ENCODE measurements at places on chromosomes 1 and 21. TPM values are rescaled to one million over a fixed set of nuclear protein-coding genes. Genes with fewer than 3 reads are reported as not detected.
A peak's percentile ranks its signal among the peaks of the same experiment; 100 is the strongest.

The PLA2G2E gene
- total RNA-seq = not detected

The CSF1 gene
- 9.4 TPM for total RNA-seq

The PRKAA2 gene
- 1.4 TPM for total RNA-seq

The LENEP gene
- not detected for total RNA-seq

The CELF3 gene
- total RNA-seq = not detected

The C1orf94 gene
- not detected for total RNA-seq

The SYTL1 gene
- total RNA-seq = 0.18 TPM

The LIN28A gene
- total RNA-seq = not detected

The OR2T29 gene
- not detected for total RNA-seq

The HORMAD1 gene
- not detected for total RNA-seq

The FNDC10 gene
- 0.28 TPM for total RNA-seq

The PDC gene
- total RNA-seq = not detected

The FCMR gene
- not detected for total RNA-seq

DNA sequence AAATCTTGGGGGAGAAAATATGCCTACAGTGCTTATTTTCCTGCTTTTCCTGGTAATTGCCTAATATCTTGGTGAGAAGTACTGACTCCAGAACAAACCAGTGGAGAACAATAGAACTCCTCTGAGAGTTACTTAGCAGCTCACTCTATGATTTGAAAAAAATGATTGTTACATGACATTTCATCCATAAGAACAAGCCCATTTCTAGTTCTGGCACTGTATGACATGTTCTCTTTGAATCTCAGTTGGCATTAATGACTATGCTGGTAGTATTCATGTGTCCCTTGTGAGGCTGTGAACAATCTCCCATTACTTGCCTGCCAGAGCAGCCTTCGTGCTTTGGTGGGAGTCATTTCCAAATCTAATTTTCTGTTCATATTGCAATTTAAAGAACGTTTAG lies 58.0 kb downstream of the CLIC4 start:
- H3K4me1 ChIP-seq = peaks cover 5% of the 10 kb centered on the region
- peaks cover 7% of the 10 kb centered on the region for H3K36me3 ChIP-seq
- no peak overlapping the region for H3K4me3 ChIP-seq
- no peaks in the 10 kb centered on the region for H3K27me3 ChIP-seq
- DNase-seq = no peak

- H3K4me3 ChIP-seq = no peak overlapping the region
- no peaks in the 10 kb centered on the region for H3K36me3 ChIP-seq
- peaks cover 25% of the 10 kb centered on the region for H3K4me1 ChIP-seq
- DNase-seq = no peak
- no peaks in the 10 kb centered on the region for H3K27me3 ChIP-seq
Observed at GRCh38 chr1:206509612-206510257, 2.4 kb downstream of the RASSF5 start.

GRCh38 chr1:55823541-55824250 lies 608.5 kb upstream of the USP24 start:
- H3K27ac ChIP-seq = peak overlapping the region; percentile 48
- no peaks in the 10 kb centered on the region for H3K36me3 ChIP-seq
- peaks cover 23% of the 10 kb centered on the region for H3K4me1 ChIP-seq
- no peaks in the 10 kb centered on the region for H3K27me3 ChIP-seq
- H3K4me3 ChIP-seq = no peak overlapping the region

DNA sequence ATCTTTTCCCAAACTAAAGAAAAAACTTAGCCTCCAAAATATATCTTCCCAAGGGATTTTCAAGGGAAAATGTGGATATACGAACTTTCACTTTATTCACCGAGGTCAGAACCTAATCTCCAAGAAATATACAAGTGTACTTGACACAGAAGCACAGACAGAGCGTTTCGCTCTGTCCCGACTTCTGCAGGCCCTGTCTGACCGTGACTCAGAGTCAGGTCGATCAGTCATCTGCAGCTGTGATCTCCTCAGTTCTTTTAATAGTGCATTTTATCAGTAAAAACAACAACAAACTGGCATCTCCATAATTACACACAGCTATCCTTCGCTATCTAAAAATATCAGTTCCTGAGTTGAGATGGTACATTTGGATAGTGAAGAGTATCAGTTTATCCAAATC lies 226.6 kb downstream of the TM2D1 start:
- no peak for DNase-seq
- H3K36me3 ChIP-seq = no peaks in the 10 kb centered on the region
- no peaks in the 10 kb centered on the region for H3K4me1 ChIP-seq
- no peak overlapping the region for H3K4me3 ChIP-seq

DNA sequence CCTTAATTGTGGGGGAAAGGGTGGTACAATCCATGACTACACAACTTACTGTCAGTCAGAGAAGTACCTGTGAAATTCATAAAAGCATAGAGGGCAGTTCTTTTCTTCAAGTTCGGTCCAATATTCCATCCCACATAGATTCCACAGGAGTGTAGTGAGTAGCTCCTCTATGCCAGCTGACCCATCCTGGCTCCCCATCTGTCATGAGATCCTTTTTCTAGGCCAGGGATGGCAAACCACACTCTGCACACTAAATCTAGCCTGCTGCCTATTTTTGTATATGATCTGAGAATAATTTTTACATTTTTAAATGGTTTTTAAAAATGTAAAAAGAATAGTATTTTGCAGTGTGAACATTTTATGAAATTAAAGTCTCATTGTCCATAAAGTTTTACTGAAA lies 107.0 kb upstream of the TSPAN2 start:
- no peak for DNase-seq
- peaks cover 3% of the 10 kb centered on the region for H3K4me1 ChIP-seq
- H3K36me3 ChIP-seq = no peaks in the 10 kb centered on the region
- no peak overlapping the region for H3K27ac ChIP-seq
- no peaks in the 10 kb centered on the region for H3K27me3 ChIP-seq
- H3K4me3 ChIP-seq = no peak overlapping the region

- H3K27ac ChIP-seq = no peak overlapping the region
- no peak overlapping the region for H3K4me3 ChIP-seq
- no peak for DNase-seq
Observed at GRCh38 chr1:150414592-150414991, 50.6 kb downstream of the RPRD2 start.

- H3K27me3 ChIP-seq = no peaks in the 10 kb centered on the region
- DNase-seq = no peak
- no peaks in the 10 kb centered on the region for H3K4me1 ChIP-seq
- H3K27ac ChIP-seq = no peak overlapping the region
Observed at GRCh38 chr1:196857188-196857587, 30.7 kb upstream of the CFHR4 start.

GRCh38 chr21:29638138-29638537 lies 301.7 kb downstream of the GRIK1 start:
- H3K4me3 ChIP-seq = no peak overlapping the region
- H3K36me3 ChIP-seq = no peaks in the 10 kb centered on the region
- H3K4me1 ChIP-seq = no peaks in the 10 kb centered on the region
- no peak overlapping the region for H3K27ac ChIP-seq
- H3K27me3 ChIP-seq = no peaks in the 10 kb centered on the region

- H3K36me3 ChIP-seq = no peaks in the 10 kb centered on the region
- peaks cover 3% of the 10 kb centered on the region for H3K4me1 ChIP-seq
- DNase-seq = no peak
- no peak overlapping the region for H3K27ac ChIP-seq
- no peak overlapping the region for H3K4me3 ChIP-seq
Observed at GRCh38 chr1:53454019-53454418, 5.2 kb upstream of the DMRTB1 start.

- H3K36me3 ChIP-seq = no peaks in the 10 kb centered on the region
- DNase-seq = peak; percentile 39
- no peaks in the 10 kb centered on the region for H3K4me1 ChIP-seq
- H3K27ac ChIP-seq = no peak overlapping the region
- H3K4me3 ChIP-seq = no peak overlapping the region
Observed at GRCh38 chr1:1132956-1133750, 17.3 kb upstream of the C1orf159 start.

DNA sequence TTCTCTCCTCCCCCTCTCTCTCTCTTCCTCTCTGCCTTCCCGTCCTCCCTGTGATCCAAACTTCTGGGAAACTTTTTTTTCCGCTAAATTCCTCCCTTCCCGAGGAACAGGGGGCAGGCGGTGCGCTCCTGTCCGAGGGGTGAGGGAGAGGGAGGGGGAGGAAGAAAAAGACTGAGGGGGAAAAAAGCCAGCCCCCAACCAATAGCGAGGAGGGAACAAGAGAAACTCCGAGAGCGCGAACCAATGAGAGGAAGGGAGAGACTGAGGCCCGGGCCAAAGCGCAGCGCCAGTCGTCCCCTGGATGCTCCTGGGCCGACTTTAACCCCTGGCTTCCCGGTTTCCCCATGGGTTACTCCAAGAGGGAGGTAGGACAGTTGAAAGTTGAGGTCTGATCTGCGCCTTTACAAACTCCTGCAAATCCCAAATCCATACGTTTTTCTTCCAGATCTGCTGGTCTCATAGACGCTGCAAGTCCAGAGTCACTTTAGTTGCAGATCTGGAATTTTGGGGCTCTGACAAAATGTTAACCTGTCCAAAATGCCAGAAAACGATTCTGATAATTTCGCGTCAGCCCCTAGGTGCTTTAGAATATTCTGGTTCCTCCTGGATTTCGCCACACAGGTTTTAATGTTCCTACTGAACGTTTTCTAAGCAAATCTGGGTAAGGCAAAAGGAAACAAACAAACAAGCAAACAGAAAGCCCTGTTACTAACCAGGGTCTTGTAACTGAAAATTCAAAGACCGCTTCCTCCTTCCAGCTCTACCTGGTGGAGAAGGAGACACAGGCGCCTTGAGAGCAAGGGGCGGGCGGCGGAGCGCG lies at the start of gene TBX15:
Gene TBX15, minus strand, starts transcription at position 158 of the 820 bp plus-strand sequence. CDS start 548 bp downstream, outside the sequence.
- H3K27me3 ChIP-seq = peaks cover 100% of the 10 kb centered on the region
- H3K4me3 ChIP-seq = peak within 1 kb of the TSS; percentile 18
- no peaks in the 10 kb centered on the region for H3K36me3 ChIP-seq
- DNase-seq = no peak

GRCh38 chr1:116769104-116769452 lies 14.8 kb downstream of the CD2 start:
- no peak overlapping the region for H3K4me3 ChIP-seq
- H3K27me3 ChIP-seq = no peaks in the 10 kb centered on the region
- DNase-seq = no peak
- H3K4me1 ChIP-seq = no peaks in the 10 kb centered on the region

- H3K27ac ChIP-seq = no peak overlapping the region
- H3K4me3 ChIP-seq = no peak overlapping the region
- no peaks in the 10 kb centered on the region for H3K36me3 ChIP-seq
- H3K4me1 ChIP-seq = peaks cover 3% of the 10 kb centered on the region
Observed at GRCh38 chr1:245807954-245808719, 653.4 kb downstream of the KIF26B start.

- H3K4me3 ChIP-seq = no peak overlapping the region
- DNase-seq = no peak
- H3K4me1 ChIP-seq = no peaks in the 10 kb centered on the region
- H3K27me3 ChIP-seq = no peaks in the 10 kb centered on the region
Observed at GRCh38 chr1:83632906-83633305, 366.0 kb downstream of the TTLL7 start.

GRCh38 chr21:42672699-42673458 lies 19.5 kb downstream of the PDE9A start:
- peaks cover 2% of the 10 kb centered on the region for H3K4me1 ChIP-seq
- H3K27ac ChIP-seq = no peak overlapping the region
- no peak overlapping the region for H3K4me3 ChIP-seq
- H3K27me3 ChIP-seq = 0 out of 2 replicates have a peak, but pooled peaks cover 2% of the 10 kb centered on the region

DNA sequence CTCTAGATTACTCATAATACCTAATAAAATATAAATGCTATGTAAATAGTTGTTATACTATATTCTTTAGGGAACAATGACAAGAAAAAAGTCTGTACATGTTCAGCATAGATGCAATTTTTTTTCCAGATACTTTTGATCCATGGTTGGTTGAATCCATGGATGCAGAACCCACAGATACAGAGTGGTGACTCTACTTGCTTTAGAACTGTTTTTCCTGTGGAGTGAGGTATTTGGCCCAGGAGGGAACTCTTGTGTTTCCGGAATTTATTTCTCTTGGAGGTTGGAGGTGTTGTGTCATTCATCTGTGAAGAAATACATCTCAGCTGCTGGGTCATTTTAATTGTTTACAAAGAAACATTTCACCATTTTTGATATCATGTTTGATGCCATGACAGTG lies 28.7 kb downstream of the TMEM200B start:
- H3K4me3 ChIP-seq = no peak overlapping the region
- no peaks in the 10 kb centered on the region for H3K36me3 ChIP-seq
- no peak for DNase-seq
- no peak overlapping the region for H3K27ac ChIP-seq
- H3K4me1 ChIP-seq = no peaks in the 10 kb centered on the region

GRCh38 chr1:84688463-84689061 lies 1.7 kb downstream of the SSX2IP start:
- no peak overlapping the region for H3K4me3 ChIP-seq
- no peaks in the 10 kb centered on the region for H3K27me3 ChIP-seq
- peaks cover 4% of the 10 kb centered on the region for H3K4me1 ChIP-seq
- DNase-seq = no peak
- H3K36me3 ChIP-seq = no peaks in the 10 kb centered on the region

DNA sequence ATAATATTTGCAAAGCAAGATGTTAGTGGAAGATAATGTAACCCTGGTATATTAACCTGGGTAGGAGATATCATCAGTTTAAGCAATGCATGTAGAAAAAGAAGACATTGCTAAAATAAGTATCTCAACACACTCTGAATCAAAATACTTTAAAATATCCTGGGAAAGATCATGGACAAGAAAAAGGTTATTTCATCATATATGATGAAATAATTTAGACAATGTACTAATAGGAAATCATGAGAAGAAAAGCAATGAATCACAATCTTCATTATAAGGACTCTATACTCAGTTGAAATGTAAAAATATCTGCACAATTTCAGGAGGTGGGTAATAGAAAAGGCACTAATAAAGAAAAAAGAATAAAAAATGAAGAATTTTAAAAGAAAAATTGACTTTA lies 158.8 kb downstream of the KCNT2 start:
- H3K27ac ChIP-seq = no peak overlapping the region
- H3K4me1 ChIP-seq = no peaks in the 10 kb centered on the region
- no peak overlapping the region for H3K4me3 ChIP-seq
- no peaks in the 10 kb centered on the region for H3K27me3 ChIP-seq
- no peak for DNase-seq

DNA sequence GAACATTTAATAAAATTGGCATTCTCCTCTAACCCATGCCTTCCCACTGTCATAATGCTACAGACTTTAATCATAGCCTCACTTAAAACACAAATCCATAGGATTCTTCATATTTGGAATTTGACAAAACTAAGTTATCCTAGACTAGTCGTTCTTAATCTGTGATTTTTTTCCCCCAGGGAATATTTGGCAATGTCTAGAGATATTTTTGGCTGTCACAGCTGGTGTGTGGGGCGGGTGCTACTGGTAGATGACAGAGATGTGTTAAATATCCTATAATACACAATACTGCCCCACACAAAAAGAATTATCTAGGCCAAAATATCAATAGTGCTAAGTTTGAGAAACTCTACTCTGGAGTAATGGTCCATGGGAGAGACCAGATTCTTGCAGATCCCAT lies 95.8 kb upstream of the HMGB4 start:
- H3K27ac ChIP-seq = no peak overlapping the region
- H3K4me3 ChIP-seq = no peak overlapping the region
- H3K4me1 ChIP-seq = no peaks in the 10 kb centered on the region
- DNase-seq = no peak

DNA sequence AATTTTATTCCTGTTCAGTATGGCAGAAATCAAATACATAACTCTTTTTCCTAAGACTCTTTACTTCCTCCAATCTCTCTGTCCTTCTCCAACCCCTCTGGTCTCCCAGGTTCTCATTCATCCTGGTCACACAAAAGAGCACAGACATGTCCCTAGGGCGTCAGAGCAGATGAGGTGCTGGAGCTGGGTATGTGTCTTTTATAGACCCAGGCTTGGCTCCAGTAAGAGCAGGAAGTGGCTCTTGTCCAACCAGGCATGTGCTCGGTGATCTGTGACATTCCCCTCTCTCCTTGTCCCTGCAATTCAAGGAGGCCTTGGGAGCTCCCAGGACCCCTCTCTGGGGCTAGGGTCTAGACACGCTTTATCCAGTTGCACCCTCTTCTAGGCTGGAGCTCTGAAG lies 18.0 kb upstream of the LCE2D start:
- H3K27me3 ChIP-seq = no peaks in the 10 kb centered on the region
- H3K27ac ChIP-seq = no peak overlapping the region
- no peaks in the 10 kb centered on the region for H3K4me1 ChIP-seq
- no peaks in the 10 kb centered on the region for H3K36me3 ChIP-seq
- no peak overlapping the region for H3K4me3 ChIP-seq

All from IMR-90 (cell line).